ENCODE measurements at places on chromosomes 4 and X. TPM values are rescaled to one million over a fixed set of nuclear protein-coding genes. Genes with fewer than 3 reads are reported as not detected.
A peak's percentile ranks its signal among the peaks of the same experiment; 100 is the strongest.

DNA sequence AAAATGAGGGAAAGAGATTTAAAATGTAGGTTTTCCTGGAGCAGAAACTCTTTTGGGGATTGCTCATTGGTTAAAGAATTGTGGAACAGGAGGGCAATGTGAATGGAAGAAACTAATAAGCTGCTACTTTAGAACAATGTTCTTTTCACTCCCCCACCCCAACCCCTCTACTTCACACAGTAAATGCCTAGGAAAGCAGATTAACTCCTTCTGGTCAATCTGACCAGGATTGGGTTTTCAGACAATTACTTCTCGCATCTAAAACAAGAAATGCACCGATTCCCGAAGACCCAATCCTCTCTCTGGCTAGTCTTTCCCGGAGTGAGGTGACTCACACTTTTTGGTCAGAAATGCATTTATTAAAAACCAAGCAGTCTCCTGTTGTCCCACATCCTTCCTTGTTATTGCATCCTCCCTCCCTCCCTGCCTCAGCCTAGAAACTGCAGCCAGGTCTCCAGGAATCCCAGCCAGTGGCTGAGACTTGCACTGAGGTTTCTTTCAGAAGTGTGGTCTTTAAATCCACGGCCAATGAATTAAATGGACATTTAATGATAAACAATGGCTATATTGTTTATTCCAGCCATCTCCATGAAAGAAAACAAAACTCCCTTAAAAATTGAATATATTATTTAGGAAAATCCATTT, 21.4 kb downstream of the MFAP3L start:
- DNase-seq = no peak

DNA sequence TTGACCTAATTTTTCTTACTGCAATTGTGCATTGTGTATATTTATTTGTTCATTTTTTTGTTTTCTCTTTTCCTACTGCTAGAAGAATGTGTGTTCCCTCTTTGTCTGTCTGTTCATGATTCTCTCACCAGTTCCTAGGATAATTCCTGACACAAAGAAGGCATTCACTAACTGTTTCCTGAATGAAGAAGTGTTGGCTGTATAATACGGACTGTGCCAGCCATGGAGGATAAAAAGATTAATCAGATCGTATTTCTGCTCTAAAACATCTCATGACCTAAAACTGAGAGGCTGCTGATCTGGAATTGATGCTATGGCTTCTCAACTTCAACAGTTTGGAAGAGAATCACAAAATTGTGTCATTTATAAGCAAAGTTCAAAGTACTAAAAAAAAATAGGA, 563.1 kb upstream of the FRG1 start:
- DNase-seq = no peak

GRCh38 chr4:188657365-188657764, 518.1 kb downstream of the TRIML1 start:
- no peak for DNase-seq

DNA sequence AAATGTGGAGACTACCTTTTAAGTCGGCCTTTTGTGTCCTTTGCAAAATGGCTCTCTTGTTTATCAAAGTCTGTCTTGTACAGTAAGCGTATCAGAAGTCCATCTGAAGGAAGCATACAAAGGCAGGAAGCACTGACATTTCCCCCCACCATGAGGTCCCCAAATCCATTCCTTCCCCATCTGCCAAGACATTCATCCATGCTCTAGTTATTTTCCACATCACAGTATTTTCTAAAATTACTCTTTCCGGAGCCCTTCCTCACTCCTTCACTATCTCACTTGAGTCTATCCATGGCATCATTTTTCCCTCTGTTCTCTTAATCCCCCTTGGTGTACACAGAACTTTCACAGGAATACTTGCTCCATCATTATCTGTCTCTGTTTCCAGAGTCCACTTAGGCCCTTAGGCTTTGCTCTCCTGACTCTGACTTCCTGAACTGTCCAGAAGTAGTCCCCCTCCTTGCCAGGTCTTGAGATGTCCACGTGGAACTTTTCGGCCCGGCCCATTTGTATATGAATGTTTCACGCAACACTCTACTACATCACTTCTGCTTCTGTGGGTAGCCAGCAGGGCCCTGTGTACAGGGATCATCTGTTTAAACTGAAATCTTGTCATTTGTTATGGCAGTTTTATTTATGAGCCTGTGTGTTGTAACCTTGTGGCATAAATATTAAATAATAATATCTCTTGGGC, 2.1 kb downstream of the SEL1L3 start:
- DNase-seq = peak; percentile 23

GRCh38 chr4:112167794-112168193, 22.5 kb downstream of the FAM241A start:
- no peak for DNase-seq

DNA sequence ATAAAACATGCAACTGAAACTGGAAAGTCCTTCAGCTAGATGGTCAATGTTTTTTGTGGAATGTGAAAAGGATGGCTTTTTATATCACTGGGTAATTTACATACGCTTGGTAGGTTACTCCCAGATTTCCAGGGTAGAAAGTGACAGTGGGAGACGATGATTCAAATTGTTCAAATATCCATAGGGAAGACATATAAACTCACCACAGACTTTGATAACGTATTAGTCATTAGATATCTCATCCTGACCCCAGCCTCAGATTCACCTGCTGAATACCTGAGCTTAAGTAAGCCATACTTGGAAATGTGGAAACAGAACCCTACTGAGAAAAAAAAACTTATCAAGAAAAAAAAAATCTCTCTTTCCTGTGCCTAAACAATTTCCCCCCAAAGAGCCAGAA, 169.4 kb downstream of the ZNF674 start:
- DNase-seq = no peak

DNA sequence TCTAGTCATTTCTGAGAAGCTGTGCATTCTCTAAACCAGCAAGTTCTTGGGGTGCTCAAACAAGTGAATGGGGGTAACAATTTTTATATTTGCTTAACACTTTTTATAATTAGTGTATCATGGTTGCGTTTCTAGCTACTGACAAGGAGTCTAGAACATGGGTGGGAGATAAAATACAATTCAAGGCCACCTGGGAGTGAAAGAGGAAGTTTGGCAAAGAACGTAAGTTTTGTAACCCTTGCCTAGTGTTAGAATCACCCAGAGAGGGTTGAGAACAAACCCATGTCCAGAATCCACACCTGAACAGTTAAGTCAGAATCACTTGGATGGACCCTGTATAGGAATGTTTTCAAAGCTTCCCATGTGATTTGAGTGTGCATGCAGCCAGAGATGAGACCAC, 92.7 kb downstream of the AFF2 start:
- DNase-seq = no peak

DNA sequence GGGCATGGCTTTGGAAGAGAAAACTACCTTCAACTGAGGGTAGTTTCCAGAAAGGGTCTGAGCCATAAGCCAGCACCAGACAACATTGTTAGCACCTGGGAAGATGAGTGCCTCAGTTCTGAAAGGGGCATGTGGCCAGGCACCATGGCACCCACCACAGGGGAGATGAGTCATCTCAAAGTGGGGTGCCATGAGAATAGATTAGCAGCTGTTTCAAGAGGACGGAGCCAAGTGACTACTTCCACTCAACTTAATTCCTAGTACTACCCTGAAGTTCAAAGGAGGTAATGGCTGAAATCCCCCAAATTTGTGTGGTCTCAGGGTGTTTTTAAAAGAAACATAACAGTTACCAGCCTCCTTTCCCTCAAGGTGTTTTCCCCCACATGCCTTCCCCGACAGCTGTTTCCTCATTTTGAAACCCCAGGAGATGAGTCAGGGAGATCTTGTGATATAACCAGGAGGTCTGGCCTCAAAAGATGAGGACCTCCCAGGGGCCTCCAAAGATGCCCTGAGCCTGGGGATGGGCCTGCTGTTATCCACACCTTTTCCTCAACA, 27.8 kb upstream of the FTHL17 start:
- no peak for DNase-seq

GRCh38 chrX:57103489-57103888, 17.9 kb downstream of the SPIN2B start:
- no peak for DNase-seq

GRCh38 chr4:116233971-116234370, 851.4 kb downstream of the TRAM1L1 start:
- DNase-seq = no peak

DNA sequence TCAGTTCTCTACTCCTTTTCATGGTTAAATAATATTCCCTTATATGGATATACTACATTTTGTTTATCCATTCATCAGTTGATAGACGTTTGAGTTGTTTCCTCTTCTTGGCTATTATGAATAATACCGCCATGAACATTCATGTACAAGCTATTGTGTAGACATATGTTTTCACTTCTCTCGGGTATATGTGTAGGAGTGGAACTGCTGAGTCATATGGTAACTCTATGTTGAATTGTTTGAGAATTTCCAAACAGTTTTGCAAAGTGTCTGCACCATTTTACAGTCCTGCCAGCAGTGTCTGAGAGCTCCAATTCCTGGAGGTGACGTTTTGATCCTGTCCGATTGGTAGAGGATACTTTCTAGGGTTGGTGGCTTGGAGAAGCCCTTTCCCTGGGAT, 23.6 kb downstream of the PLAC1 start:
- no peak for DNase-seq

DNA sequence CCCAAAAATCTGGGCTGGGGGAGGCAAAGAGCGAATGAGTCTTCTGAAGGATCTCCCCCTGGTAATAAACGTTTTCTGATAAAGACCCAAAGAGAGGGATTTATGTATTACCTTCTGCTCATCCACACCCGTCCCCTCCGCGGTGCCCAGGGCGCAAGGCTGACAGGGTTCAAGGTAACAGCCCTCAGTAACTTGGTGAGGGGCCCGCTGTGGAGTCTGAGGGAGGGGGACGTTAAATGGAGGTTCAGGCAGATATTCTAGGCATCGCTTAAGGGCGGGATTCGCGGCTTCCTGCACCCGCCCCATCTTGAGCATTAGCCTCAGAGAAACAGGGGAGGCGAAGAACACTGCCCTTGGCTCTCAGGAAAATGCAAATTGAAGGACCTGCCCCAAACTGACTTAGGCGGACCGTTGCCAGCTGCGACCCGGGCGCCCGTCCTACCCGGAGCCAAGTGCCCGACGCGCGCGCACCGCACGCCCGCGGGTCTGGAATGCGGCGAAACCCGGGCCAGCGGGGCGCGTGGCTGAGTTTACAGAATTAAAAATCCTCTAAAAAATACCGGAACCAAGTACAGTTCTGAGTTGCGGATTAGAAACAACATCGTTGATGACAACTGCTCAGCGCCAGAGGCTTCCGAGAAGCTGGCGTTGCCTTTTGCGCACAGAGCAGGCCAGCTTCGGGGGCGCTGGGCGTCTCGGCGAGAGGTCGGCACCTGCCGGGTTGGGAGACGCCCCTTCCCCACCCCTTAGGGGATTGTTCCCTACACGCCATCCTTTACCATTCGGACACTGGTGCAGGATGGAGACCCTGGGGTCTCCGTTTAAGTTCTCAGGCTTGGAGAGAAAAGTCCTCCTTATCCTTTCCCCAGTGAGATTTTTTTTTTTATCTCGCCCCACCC, 2.8 kb downstream of the HELT start:
- DNase-seq = no peak

DNA sequence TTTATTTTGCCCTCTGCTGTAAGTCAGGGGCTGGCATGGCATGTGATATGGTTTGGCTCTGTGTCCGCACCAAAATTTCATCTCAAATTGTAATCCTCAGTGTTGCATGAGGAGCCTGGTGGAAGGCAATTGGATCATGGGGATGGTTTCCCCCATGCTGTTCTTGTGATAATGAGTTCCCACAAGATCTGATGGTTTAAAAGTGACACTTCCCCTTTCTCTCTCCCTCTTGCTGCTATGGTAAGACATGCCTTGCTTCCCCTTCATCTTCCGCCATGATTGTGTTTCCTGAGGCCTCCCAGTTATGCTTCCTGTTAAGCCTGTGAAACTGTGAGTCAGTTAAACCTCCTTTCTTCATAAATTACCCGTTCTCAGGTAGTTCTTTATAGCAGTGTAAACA, 72.0 kb upstream of the MSX1 start:
- DNase-seq = no peak

- no peak for DNase-seq
These were observed 126.1 kb downstream of the ARHGEF9 start for GRCh38 chrX:63658920-63659319.

DNA sequence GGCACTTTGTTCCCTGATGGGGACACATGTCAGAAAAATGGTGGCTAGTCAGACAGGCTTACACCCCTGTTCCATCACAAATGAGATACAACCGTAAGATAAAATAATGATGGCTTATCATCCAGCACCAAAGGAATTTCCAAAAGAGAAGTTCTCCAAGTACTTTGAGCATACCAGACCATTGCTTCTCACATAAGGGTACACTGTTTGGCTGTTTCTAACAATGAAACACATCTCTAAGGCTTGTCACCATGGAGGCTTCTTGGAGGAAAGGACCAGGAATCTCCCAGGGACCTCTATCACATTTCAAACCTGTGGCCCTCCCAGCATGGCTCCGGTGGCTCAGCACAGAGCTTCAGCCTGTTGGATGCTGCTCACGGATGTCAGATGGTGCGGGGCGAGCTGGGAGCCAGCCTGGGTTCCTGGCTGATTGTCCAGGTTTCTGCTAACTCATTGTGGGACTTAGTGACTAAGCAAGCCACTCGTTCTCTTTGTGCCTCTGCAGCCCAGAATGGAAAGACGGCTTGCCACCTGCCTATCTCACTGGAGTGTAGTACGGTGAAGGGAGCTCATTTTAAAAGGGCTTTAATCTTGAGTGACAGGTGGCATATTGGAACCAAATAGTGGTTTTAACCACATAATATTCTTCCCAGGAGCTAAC, 54.5 kb downstream of the FHDC1 start:
- DNase-seq = no peak

DNA sequence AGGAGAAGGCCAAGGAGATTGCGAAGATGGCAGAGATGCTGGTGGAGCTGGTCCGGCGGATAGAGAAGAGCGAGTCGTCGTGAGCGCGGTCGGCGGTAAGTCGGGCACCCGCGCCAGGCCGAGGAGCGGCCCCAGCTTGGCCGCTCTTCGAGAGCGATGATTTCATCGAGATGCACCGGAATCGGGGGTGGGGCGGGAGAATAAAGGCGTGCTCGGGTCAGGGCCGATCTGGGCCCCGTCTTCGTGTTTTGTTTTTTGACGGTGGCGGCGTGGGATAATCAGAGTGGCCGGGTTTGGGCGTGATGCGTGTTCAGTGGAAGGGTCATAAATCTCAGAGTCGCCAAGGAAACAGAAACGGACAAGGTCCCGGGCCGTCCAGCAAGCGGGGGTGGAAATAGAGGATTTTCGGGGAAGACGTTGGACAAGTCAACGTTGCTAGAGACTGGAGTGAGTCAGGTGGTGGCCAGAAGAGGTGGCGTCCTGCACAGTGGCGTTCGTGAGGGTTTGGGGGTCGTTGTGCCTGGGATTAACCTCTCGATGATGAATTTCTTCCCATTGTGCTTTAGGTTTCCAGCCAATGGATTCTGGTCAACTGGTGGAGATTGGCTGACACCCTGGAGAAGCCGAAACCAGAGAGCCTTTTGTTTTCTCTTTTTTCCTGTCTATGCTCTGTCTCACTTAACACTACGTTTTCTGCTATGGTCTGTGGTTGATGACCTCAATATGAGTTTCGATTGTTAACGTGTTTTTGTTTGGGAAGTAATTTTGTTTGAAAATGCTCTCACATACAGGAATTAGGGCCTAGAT, 882 bp downstream of the MRFAP1 start:
- DNase-seq = peak; percentile 66

- no peak for DNase-seq
These were observed 96.5 kb downstream of the CAMK2D start for GRCh38 chr4:113665036-113665435.

CT45A2 gene
- polyA plus RNA-seq = not detected

DIPK2B gene
- polyA plus RNA-seq = 21.7 TPM

XAGE2 gene
- not detected for polyA plus RNA-seq

RAB41 gene
- 0.36 TPM for polyA plus RNA-seq

PDE5A gene
- polyA plus RNA-seq = 14.6 TPM

MAGEB10 gene
- not detected for polyA plus RNA-seq

NWD2 gene
- polyA plus RNA-seq = not detected

LRCH2 gene
- 3.8 TPM for polyA plus RNA-seq

PRRG3 gene
- 37.6 TPM for polyA plus RNA-seq

GUCY1B1 gene
- 21.5 TPM for polyA plus RNA-seq
